ENCODE measurements at places on chromosomes 4 and X. TPM values are rescaled to one million over a fixed set of nuclear protein-coding genes. Genes with fewer than 3 reads are reported as not detected.

The SULT1B1 gene
- polyA plus RNA-seq: 0.89 TPM

GRCh38 chrX:129980001-129980401 lies 2.4 kb upstream of the BCORL1 start:
- no peak for DNase-seq

DNA sequence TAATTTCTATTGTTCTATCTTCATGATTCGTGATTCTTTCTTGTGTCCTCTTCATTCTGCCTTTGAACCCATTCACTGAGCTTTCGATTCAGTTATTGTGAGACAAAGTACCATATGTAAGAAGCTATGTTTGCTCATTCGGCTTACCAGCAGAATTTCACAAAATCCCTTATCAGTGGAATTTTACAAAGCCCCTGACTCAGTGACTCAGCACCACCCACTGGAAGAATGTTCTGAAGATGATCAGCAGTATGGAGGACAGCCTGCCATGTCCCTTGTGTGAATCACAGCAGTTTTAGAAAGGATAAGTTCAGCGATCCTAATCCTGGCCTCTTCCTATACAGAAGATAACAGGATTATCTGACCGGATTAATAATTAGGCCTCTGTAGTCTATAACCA lies 5.8 kb upstream of the UXT start:
- no peak for DNase-seq

GRCh38 chr4:38073596-38074234 lies 113.5 kb downstream of the PTTG2 start:
- no peak for DNase-seq

GRCh38 chr4:107734120-107734519 lies 14.1 kb upstream of the PAPSS1 start:
- DNase-seq: no peak

- DNase-seq: no peak
These were observed 35.4 kb upstream of the FBXW7 start for GRCh38 chr4:152571296-152571695.

GRCh38 chrX:137187540-137187939 lies 153.7 kb upstream of the GPR101 start:
- DNase-seq: no peak

GRCh38 chr4:3745886-3746656 lies 20.1 kb upstream of the ADRA2C start:
- DNase-seq: no peak

The GPAT3 gene
- 22.4 TPM for polyA plus RNA-seq

- DNase-seq: no peak
These were observed 186.5 kb upstream of the FSTL5 start for GRCh38 chr4:162350331-162350730.

The SPANXA2 gene
- polyA plus RNA-seq: not detected

DNA sequence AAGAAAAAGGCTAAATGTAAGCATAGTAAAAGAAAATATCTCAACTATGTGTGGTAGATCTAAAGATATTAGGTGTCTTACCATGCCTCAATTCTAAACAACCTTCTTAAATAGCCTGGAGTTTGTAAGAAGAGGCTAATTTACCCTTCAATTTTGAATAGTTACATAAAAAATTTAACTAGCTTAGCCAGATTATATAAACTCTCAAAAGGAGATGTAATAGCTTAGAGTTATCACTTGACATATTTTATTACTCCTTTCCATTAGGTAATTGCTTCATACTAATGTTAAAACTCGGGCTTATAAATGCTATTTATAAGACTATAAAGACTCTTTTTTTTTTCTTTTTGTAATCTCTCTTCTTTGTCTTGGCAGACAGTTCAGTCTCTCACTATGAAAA lies 297.5 kb upstream of the PABPC4L start:
- DNase-seq: no peak

The TLR3 gene
- polyA plus RNA-seq: 14.4 TPM

All from renal pelvis (tissue), 12 donors.